ENCODE measurements at places on chromosomes 1 and 21.

DNA sequence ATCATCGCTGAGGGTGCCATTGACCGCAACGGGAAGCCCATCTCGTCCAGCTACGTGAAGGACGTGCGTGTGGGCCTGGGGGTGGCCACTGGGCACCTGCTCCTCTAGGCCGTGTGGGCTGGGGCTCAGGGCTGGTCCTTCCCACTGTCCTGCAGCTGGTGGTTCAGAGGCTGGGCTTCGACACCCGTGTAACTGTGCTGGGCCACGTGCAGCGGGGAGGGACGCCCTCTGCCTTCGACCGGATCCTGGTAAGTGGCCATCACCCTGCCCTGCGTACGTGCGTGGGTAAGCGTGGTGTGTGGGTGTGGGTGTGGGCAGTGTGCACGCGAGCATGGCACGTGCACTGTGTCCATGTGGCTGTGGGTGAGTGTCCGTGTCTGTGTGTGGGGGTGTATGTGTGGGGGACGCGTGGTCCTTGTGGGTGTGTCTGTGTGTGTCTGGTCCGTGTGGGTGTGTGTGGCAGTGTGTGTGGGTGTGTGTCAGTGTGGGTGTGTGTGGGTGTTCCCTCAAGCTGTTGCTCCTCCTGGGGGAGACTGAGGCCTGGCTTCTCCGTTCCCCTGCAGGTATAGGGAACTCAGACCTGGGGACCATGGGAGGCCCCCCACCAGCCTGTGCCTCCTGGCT is 16.5 kb downstream of the PFKL start:
- no peak for DNase-seq

DNA sequence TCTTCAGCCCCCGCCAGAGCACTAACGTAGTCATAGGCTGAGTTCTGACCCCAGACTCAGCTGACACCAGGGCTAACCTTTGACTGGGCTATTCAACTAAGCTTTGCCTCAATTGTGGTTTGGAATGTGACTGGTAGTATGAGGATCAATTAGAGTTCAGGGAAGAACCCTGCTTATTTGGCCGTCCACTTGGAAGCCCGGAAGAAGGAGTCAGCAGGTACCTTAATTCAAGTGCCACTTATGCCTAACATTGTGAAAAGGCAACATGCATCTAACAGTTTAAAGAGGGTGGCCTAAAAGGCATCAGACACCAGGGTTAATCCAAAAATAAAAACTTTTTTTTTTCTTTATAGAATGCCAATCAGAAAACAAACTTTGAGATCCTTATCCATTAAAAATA is 92.3 kb downstream of the BEND5 start:
- no peak for DNase-seq

DNA sequence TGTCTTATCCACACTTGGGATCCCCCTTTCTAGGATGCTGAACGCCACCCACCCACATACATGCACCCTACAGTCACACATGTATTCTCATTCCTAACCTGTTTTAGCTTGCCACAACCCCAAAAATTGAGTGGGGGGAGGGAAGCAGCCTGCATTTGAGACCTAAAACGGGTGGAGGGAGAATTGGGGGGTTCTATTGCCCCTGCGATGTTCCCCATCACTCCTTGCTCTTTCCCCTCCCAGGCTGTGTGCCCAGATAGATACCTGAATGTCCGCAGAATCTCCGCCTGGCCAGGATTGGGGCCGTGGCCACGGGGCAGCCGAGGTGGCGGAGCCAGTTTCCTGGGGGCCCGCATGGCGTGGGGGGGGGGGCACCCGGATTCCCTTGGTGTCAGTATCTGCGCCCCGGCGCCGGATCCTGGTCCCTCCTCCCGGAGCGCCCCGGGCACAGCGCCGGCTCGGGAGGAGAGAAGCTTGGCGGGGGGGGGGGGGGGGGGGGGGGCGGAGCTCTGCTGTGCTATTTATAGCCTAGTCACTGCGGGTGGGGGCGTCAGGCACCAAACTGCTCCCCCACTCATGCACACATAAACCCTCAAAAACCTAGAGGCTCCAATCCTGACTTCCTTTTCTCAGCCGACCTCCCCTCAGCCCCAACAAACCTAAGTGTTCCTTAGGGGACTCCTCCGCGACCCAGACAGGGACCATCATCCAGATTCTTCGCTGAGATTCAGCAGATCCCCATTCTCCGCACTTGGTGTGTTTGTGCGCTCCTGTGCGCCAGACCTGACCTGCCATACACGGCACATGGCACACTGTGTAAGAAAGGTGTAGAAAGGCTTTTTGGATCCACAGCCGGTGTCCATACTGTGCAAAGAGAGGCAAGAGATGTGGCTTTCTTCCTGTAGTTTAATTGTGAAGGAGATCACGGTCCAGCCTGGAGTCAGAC is 1.9 kb downstream of the ANKRD34A start:
- DNase-seq: peak; percentile 66

- DNase-seq: no peak
These were observed 1.7 kb upstream of the GPR37L1 start for GRCh38 chr1:202121006-202121405.

DNA sequence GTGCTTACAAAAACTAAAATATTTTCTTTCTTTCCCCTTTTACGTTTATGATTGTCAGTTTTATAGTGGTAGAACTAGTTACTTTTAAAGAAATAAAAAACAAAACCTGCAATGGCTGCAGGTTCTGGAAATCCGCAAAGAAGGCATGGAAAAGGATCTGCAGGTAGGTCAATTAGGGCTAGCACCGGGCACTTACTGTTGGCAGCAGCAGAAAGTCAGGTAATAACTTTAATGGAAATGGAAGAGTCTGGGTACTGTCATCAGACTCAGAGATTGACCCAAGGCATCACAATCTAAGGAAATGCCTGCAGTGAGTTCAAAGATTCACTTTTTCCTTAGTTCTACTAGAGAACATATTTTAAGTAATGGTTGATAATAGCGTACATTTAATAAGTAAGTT is 1136.3 kb upstream of the B3GALT2 start:
- no peak for DNase-seq

DNA sequence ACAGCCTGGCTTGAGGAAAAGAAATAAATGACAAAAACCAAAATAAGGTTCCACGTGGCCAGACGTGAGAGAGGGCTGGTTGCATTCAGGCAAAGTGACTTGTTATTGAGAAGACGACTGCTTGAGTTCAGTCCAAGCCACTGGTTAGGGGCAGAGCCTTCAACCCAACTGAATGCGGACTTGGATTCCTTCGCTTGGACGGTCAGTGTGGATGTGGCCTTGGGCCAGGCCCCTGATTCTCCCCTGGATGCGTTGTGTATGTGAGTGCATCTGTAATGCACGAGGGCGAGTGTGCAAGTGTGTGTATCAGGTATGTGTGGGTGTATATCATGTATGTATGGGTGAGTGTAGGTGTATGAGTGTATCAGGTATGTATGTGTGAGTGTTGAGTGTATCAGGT is 1.9 kb downstream of the PLA2G2F start:
- no peak for DNase-seq

DNA sequence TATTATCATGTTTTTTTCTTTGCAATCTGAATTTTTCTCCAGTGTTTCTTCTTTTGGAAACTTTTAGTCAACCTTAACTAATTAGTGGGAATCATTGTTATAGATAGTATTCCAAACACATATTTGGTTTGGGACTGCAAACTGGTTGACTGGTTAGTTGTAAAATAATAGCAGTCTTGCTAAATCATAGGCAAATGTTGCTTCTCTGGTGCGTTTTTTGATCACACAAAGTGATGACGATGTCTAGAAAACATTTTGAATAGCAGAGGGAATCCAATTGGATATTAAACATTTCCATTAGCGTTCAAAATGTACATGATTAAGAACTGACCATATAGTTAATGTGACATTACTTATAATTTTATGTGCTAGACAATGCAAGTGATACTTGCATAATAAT is 4.5 kb downstream of the DNAJB4 start:
- no peak for DNase-seq

DNA sequence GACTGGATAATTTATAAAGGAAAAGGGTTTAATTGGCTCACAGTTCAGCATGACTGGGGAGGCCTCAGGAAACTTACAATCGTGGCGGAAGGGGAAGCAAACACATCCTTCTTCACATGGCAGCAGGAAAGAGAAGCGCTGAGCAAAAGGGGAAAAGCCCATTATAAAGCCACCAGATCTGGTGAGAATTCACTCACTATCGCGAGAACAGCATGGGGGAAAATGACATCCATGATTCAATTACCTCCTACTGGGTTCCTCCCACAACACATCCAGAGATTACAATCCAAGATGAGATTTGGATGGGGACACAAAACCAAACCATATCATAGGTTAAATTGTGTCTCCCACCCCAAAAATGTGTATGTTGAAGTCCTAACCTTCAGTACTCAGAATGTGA is 491.7 kb downstream of the SETD4 start:
- no peak for DNase-seq

GRCh38 chr1:238772322-238772721 is 614.0 kb upstream of the CHRM3 start:
- DNase-seq: no peak

- no peak for DNase-seq
These were observed 8.2 kb downstream of the TTLL7 start for GRCh38 chr1:83990734-83991133.

- no peak for DNase-seq
These were observed 74.2 kb downstream of the ST3GAL3 start for GRCh38 chr1:43781574-43781973.

GRCh38 chr1:247118946-247119446 is 14.8 kb upstream of the ZNF669 start:
- DNase-seq: peak; percentile 55

DNA sequence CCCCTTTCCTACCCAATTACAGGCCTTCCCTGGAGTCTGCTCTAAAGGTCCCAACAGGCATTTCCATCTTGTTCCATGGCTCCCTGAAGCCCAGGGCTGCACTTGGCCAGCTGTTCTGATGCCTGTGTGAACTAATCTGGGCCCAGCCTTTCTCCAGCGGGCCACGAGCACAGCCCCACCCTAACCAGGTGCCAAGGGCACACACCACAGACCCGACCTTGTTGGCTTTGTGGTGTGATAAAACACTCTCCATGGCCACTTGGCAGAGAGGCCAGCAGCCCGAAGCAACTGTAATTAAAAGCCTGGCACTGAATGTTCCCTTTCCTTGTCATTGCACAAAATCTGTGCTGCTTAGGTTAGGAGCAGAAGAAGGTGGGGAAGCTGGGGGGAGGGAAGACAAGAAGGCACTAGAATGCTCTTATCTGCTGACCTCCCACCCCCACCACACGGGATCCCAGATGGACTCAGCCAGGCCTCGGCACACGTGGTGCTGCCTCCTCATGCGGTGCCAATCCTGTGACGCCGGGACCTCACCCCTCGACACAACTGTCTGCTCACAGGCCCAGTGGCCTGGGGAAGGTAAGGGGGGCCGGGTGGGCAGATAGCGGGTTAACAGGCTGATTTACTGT is 9.9 kb downstream of the HCRTR1 start:
- no peak for DNase-seq

DNA sequence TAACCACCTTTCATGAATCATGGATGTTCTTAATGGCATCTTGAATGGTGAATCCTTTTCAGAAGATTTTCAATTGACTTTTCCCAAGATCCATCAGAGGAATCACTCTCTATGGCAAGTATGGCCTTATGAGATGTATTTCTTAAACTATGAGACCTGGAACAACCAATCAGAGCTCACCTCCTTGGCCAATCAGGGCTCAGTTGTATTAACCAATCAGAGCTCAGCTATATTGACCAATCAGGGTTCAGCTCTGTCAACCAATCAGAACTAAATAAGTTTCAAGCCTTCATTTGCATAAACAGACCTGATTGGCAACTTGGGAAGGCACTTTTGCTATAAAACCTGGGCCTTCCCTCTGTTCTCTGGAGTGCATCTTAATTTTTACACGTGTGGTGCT is 13.6 kb upstream of the FAM3B start:
- DNase-seq: no peak

- DNase-seq: no peak
These were observed 8.4 kb upstream of the DDAH1 start for GRCh38 chr1:85473390-85473789.

DNA sequence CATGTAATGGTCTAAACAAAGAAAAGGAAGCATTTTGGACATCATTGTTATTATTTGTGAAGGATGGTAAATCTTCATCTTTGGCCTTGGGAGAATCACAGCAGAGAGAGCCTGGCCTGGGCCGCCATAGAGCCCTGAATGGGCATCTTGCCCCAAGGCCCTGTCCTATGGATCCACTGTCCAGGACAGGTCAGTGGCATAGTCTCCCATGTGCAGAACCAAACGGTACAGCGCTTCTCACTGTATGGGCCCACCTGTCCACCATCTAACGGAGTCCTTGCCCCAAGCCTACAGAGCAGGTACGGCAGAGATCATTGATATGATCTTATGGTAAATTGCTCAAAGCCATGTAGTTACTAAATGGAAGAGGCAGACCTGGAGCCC is 185.7 kb downstream of the FOXD2 start:
- no peak for DNase-seq

- no peak for DNase-seq
These were observed 36.6 kb downstream of the DMRTB1 start for GRCh38 chr1:53495633-53496345.

DNA sequence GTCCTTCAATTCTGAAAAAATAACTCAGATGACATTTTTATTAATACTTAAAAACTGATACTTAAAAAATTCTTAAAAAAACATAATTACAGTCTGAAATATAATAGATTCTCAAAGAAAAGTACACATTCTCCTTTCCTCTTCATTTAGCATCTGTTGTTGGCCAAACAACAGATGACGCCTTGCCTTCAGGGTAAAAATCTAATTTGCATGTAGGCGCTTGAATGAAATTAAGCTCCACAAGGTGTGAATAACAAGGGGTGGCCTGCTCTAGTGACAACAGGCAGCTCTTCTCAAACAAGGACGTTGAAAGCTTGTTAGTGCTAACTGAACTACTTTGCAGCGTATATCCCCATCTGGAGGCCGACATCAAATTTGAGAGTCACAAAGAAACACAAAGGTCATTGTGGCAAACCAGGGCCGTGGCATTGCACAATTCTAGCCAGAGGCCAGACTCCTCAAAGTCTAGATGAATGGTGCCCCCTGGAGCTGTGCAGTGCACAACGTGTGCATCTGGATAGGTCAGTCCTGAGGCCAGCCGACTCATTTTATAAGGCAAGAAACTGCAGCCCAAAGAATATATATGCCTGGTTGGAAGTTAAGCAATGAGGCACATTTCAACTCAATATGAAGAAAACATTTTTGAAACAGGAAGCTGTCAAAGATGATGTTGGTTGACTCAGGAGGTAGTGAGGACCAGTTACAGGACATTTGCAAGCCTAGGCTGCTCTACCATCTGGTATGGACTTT is 459.2 kb upstream of the RUNX1 start:
- DNase-seq: peak; percentile 9

- DNase-seq: no peak
These were observed 16.7 kb downstream of the MACF1 start for GRCh38 chr1:39220891-39221870.

DNA sequence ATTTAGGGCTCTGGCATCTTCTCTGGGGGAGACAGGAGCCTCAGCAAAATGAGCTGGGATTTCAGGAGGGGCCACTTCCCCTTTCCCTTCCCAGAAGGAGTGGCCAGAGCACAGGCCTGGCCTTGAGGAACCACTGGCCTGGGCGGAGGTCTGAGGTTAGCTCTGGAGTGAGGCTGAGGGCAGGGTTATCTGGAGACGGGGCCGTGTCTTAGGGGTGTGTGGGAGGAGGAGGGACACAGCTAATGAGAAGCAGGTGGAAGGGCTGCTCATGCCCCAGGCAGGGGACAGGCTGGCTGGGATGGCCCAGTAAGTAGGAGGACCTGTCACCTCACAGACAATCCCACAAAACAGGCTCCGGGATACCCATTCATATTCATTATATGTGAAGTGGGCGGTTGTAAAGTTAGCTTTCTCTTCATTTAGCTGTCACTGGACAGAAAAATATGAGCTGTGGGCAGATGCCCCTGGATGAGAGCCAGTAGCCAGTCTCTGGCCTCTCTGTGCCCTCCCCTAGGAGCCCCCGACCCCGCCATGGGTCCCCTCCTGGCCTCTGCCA is 12.4 kb downstream of the ALX3 start:
- no peak for DNase-seq

GRCh38 chr1:53310847-53311681 is 16.8 kb downstream of the LRP8 start:
- no peak for DNase-seq
